ENCODE measurements at places on chromosomes 2 and 18. TPM values are rescaled to one million over a fixed set of nuclear protein-coding genes. Genes with fewer than 3 reads are reported as not detected.

The RIT2 gene
- total RNA-seq, result not detected

The MAT2A gene
- 180 TPM for total RNA-seq

The ST6GAL2 gene
- 12.8 TPM for total RNA-seq

The LYPD6 gene
- total RNA-seq, result 4.1 TPM

The DLGAP1 gene
- total RNA-seq, result 18.5 TPM

DNA sequence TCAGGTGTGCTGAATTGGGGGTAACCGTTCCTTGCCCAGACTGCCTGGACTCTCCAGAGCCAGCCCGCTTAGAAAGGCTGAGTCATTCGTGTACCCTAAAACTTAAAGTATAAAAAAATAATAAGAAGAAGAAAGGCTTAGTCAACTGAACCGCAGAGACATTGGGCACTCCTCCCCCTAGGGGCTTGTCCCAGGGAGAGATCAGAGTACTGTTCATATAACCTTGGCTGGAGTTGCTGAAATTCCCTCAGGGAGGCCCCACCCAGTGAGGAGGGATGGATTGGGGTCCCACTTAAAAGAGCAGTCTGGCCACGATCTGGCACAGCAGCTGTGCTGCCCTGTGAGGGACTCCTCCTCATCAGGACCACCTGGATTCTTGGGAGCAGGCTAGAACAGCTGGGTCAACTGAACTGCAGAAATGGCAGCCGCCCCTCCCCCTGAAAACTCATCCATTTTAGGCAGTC, 37.2 kb downstream of the ANKRD12 start:
- H3K27ac ChIP-seq, result no peak overlapping the region
- H3K36me3 ChIP-seq, result no peaks in the 10 kb centered on the region
- no peaks in the 10 kb centered on the region for H3K27me3 ChIP-seq
- no peak for DNase-seq

- H3K4me1 ChIP-seq, result peaks cover 22% of the 10 kb centered on the region
- peaks cover 6% of the 10 kb centered on the region for H3K27me3 ChIP-seq
- no peak overlapping the region for H3K27ac ChIP-seq
- H3K36me3 ChIP-seq, result no peaks in the 10 kb centered on the region
Observed at GRCh38 chr2:28956890-28957289, 24.2 kb upstream of the TOGARAM2 start.

- H3K4me3 ChIP-seq, result no peak overlapping the region
- DNase-seq, result no peak
- no peaks in the 10 kb centered on the region for H3K36me3 ChIP-seq
- no peaks in the 10 kb centered on the region for H3K27me3 ChIP-seq
- H3K27ac ChIP-seq, result no peak overlapping the region
- peaks cover 12% of the 10 kb centered on the region for H3K4me1 ChIP-seq
Observed at GRCh38 chr2:239223310-239224198, 177.3 kb downstream of the HDAC4 start.

DNA sequence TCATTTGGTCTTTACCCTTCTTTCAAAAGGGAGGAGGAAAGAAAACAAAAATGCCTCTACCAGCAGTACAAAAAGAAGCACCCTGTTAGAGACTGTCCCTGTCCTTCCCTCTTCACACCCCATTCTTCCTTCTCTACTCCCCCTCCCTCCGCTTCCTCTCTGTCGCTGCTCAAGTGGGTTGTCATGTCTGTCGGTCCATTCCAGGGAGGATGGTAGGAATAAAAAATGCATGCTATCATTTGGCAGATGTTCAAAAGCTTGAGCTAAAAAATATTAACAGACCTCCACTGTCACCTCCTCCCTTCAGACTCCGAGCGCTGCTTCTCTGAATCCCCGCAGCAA, 482.0 kb downstream of the BCL11A start:
- H3K4me1 ChIP-seq, result no peaks in the 10 kb centered on the region
- H3K36me3 ChIP-seq, result no peaks in the 10 kb centered on the region
- no peak for DNase-seq
- no peak overlapping the region for H3K4me3 ChIP-seq

DNA sequence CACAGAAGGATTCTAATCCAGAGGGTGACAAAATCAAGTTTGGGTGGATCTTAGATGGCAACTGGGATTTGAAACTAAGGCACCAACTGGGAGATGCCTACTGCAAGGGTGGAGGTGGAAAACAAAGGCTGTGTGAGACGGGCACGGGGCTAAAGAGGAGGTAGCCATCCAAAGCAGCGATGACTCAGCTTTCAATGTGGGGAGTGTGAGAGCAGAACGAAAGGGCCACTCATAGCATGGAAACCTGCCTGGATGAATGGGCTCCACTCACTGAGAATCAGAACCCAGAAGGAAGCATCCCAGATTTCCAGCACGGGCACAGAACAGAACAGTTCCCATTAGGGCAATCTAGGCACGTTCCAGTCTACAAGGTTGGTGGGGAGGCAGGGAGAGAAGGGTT, 159.5 kb downstream of the COL4A4 start:
- H3K27me3 ChIP-seq, result no peaks in the 10 kb centered on the region
- H3K27ac ChIP-seq, result no peak overlapping the region
- no peak overlapping the region for H3K4me3 ChIP-seq
- no peaks in the 10 kb centered on the region for H3K36me3 ChIP-seq

GRCh38 chr18:47284721-47285395, 33.4 kb upstream of the SKOR2 start:
- no peak overlapping the region for H3K4me3 ChIP-seq
- H3K27me3 ChIP-seq, result no peaks in the 10 kb centered on the region
- H3K27ac ChIP-seq, result no peak overlapping the region
- no peak for DNase-seq

DNA sequence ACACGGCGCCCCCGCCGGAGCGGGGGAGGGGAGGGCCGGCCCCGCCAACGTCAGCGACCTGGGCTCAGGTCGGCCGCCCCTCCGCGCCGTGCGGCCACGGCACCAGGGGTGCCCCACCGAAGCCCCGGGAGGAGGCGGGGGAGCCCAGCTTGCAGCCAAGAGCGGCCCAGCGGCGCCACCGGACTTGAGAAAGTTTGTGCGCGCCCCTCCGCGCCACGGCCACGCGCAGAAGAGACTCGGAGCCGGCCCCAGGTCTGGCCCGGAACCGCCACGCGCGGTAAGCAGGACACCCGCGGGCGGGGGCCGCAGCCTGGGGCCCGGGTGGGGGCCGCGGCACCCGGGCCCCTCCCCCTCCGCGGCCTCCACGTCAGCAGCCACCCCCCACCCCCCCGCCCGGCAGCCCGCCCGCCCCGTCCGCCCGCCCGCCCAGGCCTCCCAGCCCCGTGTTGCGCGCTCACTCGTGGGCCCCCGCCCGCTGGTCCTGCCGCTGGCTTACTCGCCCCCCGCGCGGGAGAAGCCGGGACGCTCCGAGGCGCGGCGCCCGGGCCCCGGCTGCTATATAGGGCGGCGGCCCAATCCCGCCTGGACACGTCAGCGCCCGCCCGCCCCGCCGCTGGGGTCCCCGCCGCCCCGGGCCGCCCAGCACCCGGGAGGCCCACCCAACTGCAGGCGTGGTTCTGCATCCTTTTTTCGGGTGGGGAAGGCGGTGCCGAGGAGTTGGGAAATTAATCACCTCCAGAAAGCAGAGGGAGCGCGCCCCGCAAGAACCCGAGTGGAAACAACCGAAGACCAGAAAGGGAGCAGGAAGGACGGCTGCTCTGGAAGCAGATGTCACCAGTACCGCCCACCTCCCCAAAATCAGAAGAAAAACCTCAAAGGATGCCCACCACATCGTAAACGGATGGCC, 42.9 kb downstream of the HDLBP start:
- H3K4me3 ChIP-seq, result peak overlapping the region; percentile 87
- no peaks in the 10 kb centered on the region for H3K36me3 ChIP-seq
- no peak overlapping the region for H3K27ac ChIP-seq
